ENCODE measurements at places on chromosomes 7 and 10.

- DNase-seq: peak; percentile 98
- H3K4me1 ChIP-seq: peaks cover 59% of the 10 kb centered on the region
- H3K27ac ChIP-seq: peak overlapping the region; percentile 98
Measured at GRCh38 chr10:102775935-102776669, 32.4 kb downstream of the WBP1L start.

DNA sequence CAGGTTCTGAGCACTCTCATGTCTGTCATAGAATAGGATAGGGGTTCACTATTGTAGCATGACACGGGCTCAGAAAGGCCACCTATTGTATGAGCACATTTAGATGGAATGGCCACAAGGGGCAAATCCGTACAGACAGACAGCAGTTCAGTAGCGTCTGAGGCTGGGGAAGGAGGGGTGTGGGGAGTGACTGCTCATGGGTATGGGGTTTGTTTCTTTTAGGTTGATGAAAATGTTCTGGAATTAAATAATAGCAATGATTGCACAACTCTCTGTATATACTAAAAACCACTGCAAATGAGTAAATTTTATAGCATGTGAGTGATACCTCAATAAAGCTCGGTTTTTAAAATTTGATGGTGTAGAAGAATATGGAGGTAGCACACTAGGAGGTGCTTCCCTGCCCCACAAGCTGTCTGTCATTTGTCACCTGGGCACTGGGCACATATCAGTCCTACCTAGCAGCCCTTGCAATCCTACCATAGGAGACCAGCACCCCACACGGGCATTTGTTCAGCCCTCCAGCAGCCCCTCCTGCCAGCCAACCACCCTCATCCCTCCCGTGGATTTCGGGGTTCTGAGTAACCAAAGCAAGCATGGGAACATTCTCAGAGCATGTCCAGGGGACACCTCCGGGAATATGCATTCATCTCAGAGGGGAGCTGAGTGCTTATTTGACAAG is 35.2 kb downstream of the KCNMA1 start:
- no peaks in the 10 kb centered on the region for H3K4me1 ChIP-seq
- no peak overlapping the region for H3K4me3 ChIP-seq
- no peaks in the 10 kb centered on the region for H3K27me3 ChIP-seq
- H3K27ac ChIP-seq: no peak overlapping the region

- no peaks in the 10 kb centered on the region for H3K36me3 ChIP-seq
- H3K27ac ChIP-seq: no peak overlapping the region
- H3K4me1 ChIP-seq: no peaks in the 10 kb centered on the region
- H3K27me3 ChIP-seq: no peaks in the 10 kb centered on the region
Measured at GRCh38 chr7:47180516-47180826, 401.4 kb downstream of the TNS3 start.

DNA sequence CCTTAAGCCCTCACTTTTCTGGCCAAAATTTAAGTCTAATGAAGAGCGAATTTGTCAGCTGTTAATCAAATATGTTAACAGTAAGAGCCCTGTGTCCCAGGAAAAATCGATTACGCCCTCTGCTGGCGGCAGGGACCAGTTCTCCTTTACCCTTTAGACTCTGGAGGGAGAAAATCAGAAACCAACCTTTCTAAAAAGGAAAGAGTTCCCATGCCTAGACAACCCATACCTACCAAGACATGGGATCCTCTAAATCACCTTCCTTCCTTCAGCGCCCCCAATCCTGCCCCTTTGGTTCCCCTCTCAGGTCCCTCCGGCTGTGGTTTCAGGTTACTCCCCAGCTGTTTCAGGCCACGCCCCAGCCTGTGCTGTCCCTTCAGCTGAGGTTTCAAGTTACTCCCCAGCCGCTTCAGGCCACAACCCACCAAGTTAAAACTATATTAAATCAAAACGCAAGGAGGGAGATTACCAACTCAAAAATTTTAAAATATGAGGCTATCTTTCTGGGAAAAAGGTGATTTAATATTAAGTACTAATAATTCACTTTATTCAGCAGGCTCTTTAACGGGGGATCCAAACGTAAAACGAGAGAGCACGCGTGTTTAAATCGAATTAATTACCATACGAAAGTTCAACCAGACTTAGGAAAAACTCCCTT is 1.4 kb upstream of the AKR1B15 start:
- no peak overlapping the region for H3K27ac ChIP-seq
- peaks cover 7% of the 10 kb centered on the region for H3K4me1 ChIP-seq
- DNase-seq: peak; percentile 79
- peak overlapping the region; percentile 62 for H3K4me3 ChIP-seq

- H3K27me3 ChIP-seq: no peaks in the 10 kb centered on the region
- no peak for DNase-seq
- H3K4me3 ChIP-seq: no peak overlapping the region
Measured at GRCh38 chr7:156015237-156016020, 203.2 kb upstream of the SHH start.

DNA sequence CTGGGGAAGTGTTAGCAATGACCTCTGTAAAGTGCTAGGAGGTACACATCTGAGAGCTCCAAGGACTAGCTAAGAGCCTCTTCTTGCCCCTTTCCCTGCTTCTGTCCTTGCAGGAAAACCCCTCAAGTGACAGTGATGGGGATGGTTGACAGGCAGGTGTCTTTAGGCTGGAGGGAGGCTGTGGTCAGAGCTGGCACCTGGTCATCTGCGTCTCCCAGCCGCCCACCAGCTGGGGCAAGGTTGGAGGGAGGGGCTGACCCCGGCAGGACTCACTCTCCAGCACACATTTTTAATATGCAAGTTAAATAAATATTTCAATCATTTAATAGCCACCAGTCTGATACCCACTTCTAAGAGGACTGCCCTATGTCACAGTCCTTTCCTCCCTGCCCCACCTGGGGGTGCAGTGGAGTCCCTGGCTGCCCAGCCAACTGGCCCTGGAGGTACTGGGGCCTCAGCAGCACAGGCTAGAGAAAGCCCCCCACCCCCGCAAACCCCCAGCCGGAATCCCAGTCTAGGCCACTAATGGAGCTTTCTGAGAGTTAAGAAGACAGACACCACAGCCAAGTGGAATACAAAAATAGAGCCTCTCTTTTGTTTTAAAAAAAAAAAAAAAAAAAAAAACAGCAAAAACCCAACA is 6.3 kb downstream of the FGF8 start:
- H3K36me3 ChIP-seq: no peaks in the 10 kb centered on the region
- H3K27ac ChIP-seq: no peak overlapping the region
- no peak for DNase-seq
- H3K4me3 ChIP-seq: no peak overlapping the region
- H3K4me1 ChIP-seq: no peaks in the 10 kb centered on the region

DNA sequence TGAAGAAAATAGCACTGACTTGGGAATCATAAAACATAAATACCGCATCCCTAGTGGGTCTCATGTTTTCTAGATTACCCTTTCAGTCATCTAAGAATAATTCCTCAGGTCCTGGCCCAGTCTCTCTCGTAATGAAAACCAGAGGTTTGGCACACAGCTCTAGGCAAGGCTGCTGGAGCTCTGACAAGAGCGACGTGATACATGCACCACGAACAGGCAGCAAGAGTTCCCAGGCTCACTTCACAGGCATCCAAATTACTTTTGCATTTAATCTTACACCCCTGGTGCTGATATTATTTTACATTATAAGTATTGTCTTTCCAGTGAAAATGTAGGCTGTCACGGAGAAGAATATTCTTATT is 105.2 kb downstream of the THSD7A start:
- no peaks in the 10 kb centered on the region for H3K27me3 ChIP-seq
- no peak for DNase-seq
- H3K36me3 ChIP-seq: no peaks in the 10 kb centered on the region
- H3K4me1 ChIP-seq: no peaks in the 10 kb centered on the region

DNA sequence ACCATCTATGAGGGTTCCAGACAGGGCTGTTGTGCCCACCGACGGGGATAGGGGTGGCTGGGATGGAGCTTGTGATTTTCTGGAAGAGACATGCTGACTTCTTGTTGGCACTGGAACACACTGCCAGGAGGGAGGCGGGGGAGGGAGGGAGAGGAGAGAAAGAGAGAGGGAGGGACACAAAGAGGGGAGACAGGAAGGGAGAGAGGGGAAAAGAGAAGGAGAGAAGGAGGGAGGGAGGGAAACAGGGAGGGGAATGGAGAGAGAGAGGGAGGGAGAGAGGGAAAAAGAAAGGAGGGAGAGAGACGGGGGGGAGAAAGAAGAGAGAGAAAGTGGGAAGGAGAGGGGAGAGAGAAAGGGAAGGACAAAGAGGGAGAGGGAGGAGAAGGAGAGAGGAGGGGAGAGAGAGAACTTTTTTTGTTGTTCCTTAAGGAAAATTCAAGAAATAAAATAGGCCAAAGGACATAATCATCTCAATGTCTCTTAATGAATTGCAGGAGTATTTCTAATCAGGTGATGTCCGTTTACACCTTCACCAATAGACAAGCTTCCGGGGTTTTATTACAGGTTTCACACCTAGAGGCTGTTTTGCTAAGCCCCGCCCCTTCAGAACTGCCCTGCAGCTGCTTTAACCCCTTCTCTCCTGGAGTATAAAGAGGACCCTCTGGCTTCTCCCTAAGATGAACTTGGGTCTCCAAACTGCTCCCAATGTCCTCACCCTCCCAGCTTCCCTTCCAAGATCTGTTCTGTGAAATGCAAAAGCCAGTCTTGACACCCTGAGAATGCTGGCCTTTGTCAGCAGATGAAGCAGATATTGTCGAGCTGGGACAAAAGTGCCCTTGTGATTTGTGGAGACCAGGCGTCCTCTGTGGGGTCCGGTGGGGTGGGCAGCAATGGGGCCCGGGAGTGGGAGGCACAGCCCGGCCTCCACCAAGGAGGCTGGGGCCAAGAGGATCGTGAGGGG is 82.0 kb upstream of the GTF2IRD1 start:
- H3K27me3 ChIP-seq: no peaks in the 10 kb centered on the region
- no peaks in the 10 kb centered on the region for H3K4me1 ChIP-seq
- H3K4me3 ChIP-seq: no peak overlapping the region
- peaks cover 10% of the 10 kb centered on the region for H3K36me3 ChIP-seq
- no peak for DNase-seq
- no peak overlapping the region for H3K27ac ChIP-seq

DNA sequence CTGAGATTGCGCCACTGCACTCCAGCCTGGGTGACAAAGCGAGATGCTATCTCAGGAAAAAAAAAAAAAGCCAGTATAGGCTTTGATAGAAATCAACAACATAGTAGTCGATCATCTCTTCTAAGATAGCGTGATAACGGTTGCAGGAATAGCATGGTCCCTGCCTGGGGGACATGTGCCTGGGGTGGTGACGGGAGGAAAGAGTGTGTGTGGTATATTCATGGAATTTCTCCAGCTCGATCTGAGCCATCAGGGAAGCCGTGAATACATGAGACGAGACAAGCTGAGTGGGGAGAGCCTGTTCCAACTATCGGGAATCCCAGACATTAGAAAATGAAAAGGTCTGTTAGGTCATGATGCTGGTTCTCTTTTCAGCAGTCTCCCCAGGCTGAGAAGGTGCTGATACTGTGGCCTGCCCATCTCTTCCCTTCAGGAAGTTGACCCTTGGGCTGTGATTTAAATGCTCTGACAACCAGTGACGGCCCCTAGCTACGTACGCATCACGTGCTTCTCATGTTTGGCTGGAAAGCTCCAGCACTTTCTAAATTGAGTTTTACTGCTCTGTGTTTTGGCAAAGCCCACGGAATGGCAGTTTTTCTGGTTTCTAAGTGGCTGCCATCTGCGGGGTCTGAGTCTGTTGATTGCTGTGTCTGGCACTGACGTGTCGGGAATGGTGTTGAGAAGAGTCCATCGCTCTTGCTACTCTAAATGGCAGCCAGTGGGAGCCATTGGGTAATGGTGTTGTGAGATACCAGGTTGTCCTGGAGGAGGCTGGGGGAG is 229.3 kb downstream of the CCDC3 start:
- no peak overlapping the region for H3K4me3 ChIP-seq
- no peak for DNase-seq
- no peaks in the 10 kb centered on the region for H3K4me1 ChIP-seq

DNA sequence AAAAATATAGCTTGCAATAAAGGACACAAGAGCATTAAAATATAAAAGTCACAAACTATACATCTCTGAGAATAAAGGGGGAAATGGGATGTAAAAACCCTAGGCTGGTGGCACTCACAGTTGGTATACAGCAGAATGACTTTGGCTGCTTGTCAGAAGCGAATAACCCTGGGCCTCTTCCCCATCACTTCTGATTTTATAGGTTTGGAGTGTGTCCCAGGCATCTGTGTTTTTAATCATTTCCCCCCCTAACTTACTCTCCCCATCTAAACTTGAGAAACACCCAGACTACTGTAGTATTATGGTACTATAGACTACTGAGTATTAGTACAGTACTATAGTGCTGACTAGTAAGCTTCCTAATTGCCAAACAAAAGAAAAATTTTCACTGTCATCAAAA is 1.8 kb upstream of the RPA3 start:
- no peaks in the 10 kb centered on the region for H3K36me3 ChIP-seq
- no peak for DNase-seq
- no peaks in the 10 kb centered on the region for H3K4me1 ChIP-seq

- no peak overlapping the region for H3K4me3 ChIP-seq
- H3K27me3 ChIP-seq: no peaks in the 10 kb centered on the region
Measured at GRCh38 chr10:131252567-131253276, 58.8 kb downstream of the TCERG1L start.

DNA sequence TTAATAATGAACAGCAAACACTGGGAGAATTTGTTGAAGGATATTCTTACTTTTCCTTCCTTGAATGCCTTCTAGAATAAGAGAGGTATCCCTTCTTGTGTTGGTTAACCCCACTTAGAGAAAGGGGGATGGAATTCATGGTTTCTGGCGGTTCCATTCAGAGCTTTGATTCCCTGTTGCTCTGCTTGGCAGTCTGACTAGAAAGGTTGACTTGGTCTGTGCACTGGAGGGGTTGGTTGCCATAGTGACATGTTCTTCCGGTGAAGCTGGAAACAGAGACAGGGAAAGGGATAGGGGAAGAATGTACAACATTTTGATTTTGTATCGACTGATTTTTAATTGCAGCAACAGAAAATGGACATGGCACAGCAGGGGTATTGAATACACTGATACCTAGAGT is 2.5 kb downstream of the TMEM178B start:
- peaks cover 45% of the 10 kb centered on the region for H3K27me3 ChIP-seq
- no peak overlapping the region for H3K4me3 ChIP-seq
- H3K27ac ChIP-seq: no peak overlapping the region
- no peaks in the 10 kb centered on the region for H3K36me3 ChIP-seq
- H3K4me1 ChIP-seq: peaks cover 10% of the 10 kb centered on the region

DNA sequence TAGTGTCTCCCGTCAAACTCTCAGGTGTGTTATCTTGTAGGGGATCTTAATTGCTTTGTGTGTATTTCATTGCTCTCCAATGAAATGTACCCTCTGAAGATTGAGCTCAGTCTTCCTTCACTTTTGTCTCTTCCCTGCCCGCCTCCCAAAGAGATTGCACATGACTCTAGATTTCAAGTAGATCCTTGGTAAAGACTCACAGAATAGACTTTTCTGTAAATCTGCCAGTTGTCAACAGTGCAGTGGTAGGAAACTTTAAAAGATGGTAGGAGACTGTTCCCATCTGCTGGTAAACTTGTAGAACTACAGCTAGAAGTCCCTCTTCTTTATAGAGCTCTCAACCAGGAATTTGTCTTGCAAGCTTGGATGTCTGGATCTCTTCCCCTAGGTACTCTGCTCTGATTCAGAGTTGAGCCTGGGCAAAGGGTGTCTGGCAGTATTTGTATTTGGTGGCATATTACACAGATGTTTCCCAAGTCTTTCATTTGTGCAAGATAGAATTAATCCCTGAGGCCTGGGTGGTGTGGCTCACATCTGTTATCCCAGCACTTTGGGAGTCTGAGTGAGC is 9.6 kb downstream of the CCL26 start:
- no peak overlapping the region for H3K4me3 ChIP-seq
- H3K27ac ChIP-seq: no peak overlapping the region
- no peaks in the 10 kb centered on the region for H3K4me1 ChIP-seq
- H3K27me3 ChIP-seq: no peaks in the 10 kb centered on the region

Data from endothelial cell of umbilical vein (primary cell).